ENCODE measurements at places on chromosomes 6 and 20.

GRCh38 chr6:125132058-125132457, 21.5 kb upstream of the TPD52L1 start:
- DNase-seq: no peak

DNA sequence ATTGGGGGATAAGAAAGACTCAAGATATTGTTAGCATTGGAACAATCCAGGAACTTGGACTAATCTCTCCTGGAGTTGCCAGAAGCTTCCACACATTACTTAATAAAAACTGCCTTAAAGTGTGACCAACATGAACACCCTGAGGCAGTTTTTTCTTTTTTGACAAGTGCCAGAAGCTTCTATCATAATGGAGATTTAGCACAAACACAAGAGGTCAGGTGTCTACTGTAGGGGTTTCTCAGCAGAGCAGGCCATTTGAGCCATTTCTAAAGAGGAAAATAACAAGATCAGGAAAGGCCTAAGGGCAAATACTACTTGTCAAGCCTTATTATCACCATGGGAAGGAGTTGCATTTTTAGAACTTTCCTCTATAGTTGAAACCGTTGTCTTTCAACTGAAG, 361.5 kb downstream of the EPM2A start:
- DNase-seq: no peak

- no peak for DNase-seq
These were observed 14.0 kb upstream of the GCM1 start for GRCh38 chr6:53162606-53163005.

DNA sequence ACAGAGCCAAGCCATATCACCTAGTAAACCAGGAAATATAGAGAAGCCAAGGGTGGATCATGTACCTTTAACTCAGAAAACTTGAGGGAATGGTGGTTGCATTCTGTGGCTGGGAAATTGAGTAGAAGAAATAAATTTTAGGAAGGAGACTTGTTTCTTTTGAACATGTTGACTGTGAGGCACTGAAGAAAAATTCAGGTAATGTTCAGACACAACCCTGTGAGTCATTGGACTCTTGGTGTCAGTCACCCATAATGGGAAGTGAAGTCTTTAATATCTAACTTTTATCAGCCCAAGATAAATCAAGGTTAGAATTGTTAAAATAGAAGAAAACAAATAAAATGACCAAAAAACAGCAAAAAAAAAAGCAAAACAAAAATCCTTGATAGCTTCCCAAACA, 98.8 kb upstream of the GRIK2 start:
- DNase-seq: no peak

DNA sequence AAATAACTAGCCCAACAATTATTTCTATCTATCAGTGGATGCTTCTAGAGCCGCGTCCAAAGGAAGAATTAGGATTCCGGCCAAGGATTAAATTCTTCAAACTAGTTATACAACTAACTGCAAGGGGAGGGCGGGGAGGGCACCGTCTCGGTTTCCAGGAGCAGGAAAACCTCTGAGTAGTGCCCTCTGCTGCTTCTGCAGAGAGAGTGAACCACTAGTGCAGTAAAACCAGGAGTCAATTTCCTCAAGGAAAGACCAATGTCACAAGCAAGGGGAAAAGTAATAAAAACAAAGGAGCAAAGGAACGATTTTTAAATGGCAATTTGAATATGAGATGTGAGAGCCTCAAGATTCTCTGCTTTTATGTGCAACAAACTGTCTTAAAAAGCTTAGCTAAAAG, 16.5 kb upstream of the UBE2J1 start:
- no peak for DNase-seq
